ENCODE measurements at places on chromosomes 4 and X.

GRCh38 chr4:145840162-145840768 is 98.4 kb downstream of the ZNF827 start:
- no peak for DNase-seq

GRCh38 chr4:151204925-151205524 is 71.9 kb upstream of the PRSS48 start:
- no peak for DNase-seq

DNA sequence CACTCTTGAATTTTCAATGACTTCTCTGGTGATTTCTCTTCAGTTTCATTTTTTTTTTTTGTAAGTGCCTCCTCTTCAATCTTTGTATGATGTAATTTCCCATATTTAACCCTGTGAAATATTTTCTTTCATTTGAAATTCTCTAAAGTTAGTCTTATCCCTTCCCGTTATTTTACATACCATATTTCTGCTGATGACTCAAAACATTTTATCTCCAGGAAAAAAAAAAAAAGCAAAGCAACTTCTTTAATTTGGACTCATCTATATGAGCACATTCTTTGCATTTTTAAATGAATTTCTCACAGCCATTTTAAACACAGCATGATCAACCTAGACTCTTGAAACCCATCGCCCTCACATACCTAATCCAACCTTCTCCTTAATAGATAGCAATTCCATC is 1831.4 kb downstream of the ARAP2 start:
- DNase-seq: no peak

DNA sequence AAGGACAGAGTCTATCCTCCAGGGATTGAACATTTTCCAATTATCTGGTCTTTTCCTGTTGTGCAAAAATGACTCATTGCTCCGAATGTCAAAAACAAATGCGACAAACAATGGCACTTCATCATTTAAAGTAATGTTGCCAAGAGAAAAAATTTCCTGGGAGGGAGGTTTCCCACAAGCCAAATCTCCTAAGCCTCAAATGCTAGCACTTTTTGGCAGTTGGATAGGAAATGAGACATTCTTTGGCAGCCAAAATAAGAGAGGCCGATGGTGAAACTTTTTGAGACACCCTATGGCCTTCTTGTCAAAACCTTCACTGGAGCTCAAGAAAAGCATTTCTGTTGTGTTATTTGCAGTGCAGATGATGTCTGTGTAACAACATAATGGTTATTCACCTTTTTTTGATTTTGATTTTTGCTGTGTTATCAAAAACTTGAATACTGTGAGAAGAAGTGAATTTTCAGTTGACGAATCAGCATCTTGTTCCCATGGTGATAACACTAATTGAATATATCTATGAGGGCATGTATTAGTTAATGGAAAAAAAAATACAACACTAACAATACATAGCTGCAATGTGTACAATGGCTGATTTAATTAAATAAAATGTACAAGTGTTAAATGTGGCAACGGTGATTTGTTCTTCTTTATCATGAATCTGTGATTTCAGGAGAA is 333.8 kb downstream of the ANK2 start:
- DNase-seq: no peak

DNA sequence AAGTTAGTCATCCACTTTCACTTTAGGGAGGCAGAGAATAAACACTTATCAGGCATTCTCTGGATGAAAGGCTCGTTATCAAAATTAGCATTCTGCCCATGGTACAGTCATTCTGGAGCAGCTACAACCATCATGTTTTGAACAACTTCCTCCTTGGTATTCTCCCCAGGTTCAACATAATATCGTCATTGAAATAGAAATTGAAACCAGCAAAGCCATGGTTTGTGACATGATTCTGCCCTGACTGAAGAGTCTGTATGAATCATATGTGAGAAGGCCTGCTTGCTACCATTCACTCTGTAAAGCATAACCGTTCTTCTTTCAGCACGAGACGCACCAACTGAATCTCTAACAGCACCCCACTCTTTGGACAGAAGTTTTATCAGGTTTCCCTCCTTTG is 127.5 kb upstream of the RADX start:
- DNase-seq: no peak

DNA sequence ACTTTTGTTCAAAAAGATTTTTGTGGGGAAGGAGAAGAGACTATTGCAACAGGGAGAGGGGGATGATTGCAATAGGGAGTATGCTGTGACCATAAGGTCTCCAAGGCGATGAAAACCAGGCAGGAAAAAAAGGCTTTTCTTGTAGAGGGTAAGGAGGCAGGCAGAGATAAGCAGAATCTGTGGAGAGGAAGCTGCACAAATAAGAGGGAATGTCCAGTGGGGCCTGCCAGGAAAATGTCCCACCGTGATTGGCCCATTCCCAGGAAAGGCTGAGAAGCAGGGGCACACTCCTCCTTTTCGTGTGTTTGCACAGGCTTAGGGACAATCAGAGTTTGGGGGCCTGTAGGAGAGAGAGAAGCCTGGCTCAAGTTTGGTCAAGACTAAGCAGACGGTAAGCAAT is 29.1 kb downstream of the SPACA5 start:
- DNase-seq: no peak

- DNase-seq: no peak
Measured at GRCh38 chr4:144304025-144304424, 163.5 kb upstream of the GYPA start.

DNA sequence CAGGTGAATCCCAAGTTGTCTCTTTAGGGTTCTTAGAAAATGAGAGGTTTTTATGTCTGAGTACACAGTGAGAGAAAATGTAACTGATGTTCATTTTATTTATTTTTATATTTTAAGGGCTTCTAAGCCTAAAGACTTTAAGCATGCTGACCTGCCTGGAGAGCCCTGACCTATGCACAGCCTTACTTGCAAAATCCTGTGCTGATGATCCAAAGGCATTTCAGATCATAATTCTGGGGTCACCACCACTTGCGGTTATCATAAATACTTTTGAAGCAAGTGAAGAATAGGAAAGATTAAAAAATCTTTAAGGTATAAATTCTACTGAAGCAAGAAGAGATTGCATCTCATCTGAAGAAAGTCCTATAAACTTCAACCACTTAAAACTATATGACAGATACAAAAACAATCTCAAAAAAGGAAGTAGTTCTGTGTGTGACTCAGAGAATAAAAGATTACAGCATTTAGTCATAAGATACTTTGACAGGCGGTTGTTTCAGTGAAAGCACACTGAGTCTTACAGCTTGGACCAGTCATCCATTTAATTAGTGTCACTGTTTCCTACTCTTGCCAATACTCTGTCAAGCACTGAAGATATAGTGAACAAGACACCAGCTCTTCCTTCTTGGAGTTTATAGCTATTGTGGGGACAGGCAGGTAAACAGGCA is 245.2 kb upstream of the DIPK2B start:
- DNase-seq: no peak

GRCh38 chr4:102444752-102445151 is 56.4 kb upstream of the NFKB1 start:
- no peak for DNase-seq
